ENCODE measurements at places on chromosomes 1 and 21.

- no peak for DNase-seq
These were observed 58.7 kb upstream of the GADD45A start for GRCh38 chr1:67626090-67626860.

DNA sequence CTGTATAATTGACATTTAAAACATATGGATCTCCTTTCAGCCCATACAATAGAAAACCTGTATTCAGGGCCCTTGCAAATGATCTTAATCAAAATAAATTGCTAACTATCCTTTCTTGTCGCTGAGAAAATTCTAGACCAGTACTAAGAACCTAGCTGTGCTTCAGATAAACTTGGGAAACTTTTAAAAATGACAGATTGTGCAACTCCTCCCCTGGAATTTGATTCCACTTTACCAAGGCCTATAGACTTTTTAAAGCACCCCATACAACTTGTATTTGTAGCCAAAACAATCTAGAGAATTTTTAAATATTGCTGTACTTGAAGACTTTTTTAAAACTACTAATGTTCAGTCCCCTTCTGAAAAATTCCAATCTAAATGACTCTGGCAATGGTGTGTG lies 51.6 kb downstream of the ZNF644 start:
- no peak for DNase-seq

DNA sequence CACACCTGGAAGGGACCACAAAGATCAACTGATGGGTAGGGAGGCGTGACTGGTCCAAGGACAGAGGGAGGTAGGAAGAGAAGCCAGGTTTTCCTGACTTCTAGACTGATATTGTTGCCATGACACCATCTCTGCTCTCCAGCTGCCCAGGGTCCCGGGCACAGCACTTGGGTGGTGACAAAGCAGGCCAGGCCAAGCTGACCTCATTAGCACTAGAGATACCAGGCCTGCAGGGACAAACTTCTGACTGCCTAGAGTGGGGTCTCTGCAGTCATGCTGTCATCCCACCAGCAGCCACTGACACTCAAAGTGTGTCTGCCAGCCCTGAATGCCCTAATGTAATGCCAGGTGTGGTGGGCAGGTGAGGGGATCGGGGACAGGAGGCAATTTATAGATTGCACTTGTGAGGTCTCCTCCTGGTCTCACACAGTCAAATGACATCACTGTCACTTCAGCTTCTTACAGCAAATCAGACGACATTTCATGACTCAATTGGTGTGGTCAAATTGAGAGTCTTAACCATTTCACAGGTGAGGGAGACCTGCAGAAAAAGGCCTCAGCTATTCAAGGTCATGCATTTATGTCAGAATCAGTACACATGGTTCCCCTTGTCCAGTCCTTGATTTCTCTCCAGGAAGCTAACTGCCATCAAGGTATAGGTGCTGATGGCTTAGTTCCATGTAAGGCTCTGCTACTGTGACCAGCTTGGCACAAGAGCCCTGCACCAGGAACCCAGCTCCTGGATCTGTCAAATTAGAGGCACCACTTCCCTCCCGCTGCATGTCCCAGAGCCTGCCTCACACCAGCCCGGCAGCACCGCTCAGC lies 2.7 kb downstream of the SLC9A1 start:
- no peak for DNase-seq

DNA sequence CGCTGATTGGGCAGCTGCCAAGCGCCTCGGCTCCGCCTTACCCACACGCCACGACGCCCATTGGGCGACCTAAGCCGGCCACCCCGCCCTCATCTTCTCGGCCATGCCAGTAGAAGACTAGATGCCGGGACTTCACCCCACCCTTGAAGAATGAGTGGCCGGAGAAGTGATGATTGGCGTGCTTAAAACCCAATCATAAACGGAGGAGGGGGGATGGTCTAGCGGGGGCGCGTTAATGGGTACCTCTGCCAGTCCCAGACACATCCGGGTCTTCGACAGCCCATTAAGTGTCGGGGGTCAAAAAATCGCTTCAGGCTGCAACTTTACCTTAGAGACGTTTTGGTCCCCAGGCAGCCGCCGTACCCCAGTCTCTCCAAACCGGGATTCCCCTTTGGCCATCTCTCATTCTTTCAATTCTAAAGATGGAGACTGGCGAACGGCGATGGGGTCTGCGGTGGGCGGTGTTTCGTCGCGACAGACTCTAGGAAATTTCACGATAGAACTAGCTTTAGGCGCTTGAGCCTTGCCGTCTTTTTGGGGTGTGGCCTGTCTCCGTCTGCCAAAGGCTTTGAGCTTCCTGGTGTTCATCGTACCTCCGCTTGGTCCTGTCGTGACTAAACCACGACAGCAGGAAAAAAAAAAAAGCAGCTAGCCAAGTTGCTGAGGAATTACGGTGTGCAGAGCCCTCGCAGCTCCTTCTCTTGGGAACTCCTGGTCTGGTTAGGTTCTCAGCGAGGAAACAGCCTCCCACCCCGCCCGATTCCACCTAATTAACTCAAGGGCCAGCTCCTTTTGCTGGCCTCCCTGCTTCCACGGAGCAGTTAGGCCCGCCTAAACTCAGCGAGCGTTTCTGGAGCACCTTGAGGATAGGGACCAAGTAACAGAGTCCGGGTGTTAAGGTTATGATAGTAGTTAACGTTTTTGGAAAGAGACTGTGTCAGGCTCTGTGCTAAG lies at the start of gene GATAD2B:
Gene GATAD2B, minus strand, starts transcription at position 1 of the 954 bp plus-strand sequence. CDS start 94,625 bp downstream, outside the sequence.
- DNase-seq = peak; percentile 99

GRCh38 chr1:92848201-92848600 lies 16.4 kb downstream of the RPL5 start:
- DNase-seq = no peak

DNA sequence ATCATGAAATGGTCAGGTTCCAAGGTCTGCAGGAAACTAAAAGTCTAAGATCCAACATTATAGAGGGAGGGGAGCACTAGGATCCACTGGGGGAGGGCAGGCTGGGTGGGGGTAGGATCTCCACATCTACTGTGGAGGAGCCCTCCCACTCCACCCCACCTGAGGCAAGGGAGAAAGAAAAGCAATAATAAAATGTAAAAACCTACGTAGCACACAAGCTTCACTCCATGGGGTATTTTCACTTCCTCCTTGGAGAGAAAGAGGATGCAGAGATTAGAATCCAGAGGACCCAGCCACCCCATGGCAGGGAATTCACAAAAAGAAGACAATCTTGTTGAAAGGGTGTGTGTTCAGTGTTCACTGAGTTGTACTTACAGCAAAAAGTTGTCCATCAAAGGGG lies 14.4 kb downstream of the SPOCD1 start:
- DNase-seq = no peak
